Activated CD8-positive, alpha-beta memory T cell treated with anti-CD3 and anti-CD28 coated beads for 48 hours (primary cell): ENCODE measurements at places on chromosomes 1 and 21.

DNA sequence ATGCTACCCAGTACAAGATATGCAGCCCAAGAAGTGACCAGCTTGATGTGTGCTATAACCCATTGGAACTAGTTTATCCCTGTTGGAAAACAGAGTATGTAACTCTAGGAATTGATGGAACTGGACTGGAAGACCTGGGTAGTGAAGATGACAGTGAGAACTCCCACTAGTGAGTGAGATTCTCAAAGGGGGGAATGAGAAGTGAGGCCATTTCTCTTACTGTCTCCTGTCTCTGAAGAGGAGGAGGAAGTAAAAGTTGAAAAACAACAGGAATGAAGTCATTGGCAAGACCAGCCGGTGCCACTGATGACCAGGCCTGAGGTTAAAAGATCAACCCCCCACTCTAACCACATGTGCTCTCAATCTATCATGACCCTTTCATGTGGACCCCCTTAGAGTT, 20.9 kb downstream of the PLA2G2F start:
- DNase-seq: no peak

GRCh38 chr1:39957299-39958015, 2.5 kb downstream of the MFSD2A start:
- DNase-seq: no peak

GRCh38 chr1:97271916-97272788, 550.6 kb downstream of the PTBP2 start:
- DNase-seq: no peak

- no peak for DNase-seq
Measured at GRCh38 chr1:110533230-110533629, 14.3 kb upstream of the KCNA10 start.

- DNase-seq: no peak
Measured at GRCh38 chr1:6037338-6037762, 8.3 kb upstream of the KCNAB2 start.

DNA sequence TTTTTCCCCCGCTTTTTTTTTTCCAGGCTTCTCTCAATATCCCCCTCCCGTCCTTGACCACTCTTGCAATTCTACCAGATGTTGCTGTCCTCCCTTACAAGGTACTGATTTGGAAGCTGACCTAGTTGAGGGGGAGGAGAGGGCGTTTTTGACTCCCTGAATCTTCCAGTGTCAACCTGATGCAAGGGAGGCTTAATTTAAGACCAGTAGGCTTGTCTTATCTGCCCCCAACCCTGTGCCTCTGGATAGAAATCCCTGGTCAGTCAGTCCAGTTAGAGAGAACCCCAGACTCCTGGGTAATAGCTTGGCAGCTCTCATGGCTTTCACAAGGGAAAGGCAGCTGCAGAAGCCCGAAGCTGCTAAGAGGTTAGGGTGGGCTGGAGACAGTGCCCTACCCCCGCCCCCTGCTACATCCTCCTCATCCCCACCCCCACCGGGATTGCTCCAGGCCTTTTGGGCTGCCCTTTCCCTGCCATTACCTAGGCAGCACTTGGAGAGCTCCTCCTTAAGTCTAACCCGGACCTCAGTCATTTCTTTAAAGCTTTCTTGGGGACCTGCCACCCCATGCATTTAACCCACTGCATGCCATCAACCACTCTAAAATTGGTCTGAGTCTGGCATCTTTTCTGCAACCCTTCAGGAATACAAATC, 3.6 kb downstream of the ACKR1 start:
- DNase-seq: no peak

- no peak for DNase-seq
Measured at GRCh38 chr1:28173980-28174297, 2.6 kb downstream of the PTAFR start.

GRCh38 chr21:39947031-39947430, 79.8 kb downstream of the PCP4 start:
- no peak for DNase-seq

- DNase-seq: no peak
Measured at GRCh38 chr1:106178791-106179190, 877.7 kb upstream of the PRMT6 start.

DNA sequence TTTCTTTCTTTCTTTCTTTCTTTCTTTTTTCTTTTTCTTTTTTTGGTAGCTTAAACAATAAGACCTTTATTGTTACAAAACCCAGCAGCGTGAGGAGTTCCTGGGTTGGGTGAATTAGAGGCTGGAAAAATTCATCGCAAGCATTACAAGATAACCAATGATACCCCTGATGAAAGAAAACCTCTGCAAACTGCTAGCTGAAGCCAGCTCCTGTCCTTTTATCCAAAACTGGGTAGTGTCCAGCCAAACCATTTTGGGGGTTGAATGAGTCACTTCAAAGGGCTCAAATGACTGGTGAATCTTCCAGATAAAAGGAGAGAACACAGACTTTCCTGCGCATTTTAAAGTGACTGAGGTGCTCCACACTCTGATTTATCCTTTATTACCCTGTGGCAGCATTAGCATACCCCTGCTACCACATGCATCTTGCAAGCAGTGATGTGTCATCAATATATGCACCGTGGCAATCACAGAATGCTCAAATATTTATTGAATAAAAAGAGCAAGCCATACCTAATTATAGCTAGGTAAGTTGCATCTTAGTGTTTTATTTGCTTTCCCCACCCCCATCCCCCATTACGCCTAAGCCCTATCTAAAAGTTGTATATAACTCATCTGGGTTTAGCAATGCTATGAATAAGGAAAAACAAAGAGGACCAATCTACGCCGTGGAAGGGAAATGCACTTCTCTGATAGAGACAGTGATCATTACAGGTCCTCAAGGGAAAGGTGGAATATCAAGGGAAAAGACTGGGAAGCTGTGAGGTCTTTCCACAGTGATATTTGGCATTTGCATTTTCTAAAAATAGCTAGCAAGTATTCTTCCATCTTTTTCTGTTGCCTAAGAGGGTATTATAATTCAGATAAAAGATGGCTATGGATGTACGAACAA, 32.4 kb upstream of the CEP350 start:
- DNase-seq: no peak

GRCh38 chr1:206714331-206715058, 29.8 kb downstream of the MAPKAPK2 start:
- no peak for DNase-seq

DNA sequence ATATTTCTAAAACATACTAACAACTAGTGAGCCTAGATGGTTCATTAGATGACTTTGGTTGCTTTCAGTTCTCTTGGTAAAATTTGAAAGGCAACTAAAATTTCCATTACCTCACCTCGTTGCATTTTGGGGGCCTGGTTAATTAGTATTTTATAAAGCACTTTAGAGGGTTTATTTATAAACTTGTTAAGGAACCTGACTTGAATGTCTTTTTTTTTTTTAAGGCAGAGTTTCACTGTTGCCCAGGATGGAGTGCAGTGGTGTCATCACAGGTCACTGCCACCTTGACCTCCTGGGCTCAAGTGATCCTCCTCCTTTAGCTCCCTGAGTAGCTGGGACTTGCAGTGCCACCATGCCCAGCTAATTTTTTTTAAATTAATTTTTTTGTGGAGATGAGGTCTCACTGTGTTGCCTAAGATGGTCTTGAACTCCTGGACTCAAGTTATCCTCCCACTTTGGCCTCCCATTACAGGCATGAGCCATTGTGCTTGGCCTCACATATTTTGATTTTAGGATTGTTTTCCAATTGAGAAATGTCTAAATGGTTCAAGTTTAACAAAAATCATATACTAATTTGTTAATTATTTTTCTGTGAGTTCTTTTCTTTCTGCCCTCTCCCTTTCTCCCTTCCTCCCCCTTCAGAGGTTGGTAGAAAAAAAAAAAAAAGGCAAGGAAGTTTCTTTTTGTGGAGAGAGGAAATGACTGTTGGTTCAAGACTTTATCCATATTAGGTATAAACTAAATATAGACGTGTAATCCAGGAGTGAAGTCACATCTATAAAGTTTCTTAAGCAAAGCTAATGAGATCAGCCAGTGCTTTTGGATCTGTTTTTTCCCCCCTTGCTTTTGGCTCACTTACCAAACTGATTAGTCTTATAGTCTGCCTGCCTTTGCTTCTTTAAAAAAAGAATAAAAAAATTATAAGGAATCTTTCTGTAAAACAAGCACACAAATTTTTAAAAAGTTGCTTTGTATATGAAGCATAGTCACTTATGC, 24.7 kb downstream of the CLIC4 start:
- DNase-seq: no peak

GRCh38 chr1:54601730-54602129, 21.6 kb downstream of the FAM151A start:
- no peak for DNase-seq

DNA sequence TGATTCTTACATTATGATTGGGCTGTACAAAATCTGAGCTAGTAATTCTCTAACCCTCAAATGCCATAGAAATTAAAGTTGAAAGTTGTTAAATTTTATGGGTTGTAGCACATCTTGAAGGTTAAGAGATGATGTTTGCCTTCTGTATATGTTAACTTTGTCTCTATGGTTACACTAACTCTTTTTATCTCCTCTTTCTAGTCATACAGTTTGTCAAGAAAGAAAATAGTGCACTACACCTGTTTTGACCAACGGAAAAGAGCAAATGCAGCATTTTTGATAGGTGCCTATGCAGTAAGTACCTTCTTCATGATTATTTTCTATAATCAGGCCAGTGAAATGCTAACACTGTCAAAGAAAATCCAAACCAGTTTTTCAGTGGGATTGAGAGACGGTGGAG, 38.2 kb downstream of the CDC14A start:
- DNase-seq: no peak

- DNase-seq: no peak
Measured at GRCh38 chr21:35342440-35342839, 293.3 kb upstream of the RUNX1 start.

DNA sequence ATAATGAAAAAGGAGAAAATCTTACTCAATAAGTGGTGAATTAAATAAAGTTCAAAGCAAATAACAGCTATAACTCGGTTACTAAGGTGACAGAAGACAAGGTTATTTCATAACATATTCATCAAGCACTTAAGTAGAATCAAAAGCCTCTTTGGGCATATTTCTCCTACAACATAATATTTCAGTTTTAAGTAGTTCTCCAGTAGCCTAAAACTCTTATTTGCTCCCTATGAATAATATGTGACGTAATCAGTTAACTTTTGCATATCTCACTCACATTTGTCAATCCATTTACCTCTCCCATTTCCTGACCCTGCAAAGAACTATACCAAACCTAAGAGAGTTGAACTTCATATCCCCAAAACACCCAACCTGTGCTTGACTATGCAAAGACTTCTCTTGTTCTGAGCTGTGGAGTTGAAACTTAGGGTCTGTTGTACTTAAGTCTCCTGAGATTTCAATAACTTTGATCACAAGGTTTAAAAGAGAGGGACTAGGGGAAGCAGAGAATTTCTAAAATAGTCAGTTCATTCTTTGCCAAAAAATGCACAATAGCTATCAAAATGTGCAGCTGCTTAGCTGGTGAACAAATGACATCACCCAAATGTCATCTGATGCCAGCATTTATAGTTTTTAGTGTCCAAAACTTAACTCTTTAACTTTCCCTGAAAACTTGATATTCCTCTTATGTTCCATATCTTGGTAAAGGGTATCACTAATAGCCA, 37.2 kb downstream of the TTLL7 start:
- no peak for DNase-seq

DNA sequence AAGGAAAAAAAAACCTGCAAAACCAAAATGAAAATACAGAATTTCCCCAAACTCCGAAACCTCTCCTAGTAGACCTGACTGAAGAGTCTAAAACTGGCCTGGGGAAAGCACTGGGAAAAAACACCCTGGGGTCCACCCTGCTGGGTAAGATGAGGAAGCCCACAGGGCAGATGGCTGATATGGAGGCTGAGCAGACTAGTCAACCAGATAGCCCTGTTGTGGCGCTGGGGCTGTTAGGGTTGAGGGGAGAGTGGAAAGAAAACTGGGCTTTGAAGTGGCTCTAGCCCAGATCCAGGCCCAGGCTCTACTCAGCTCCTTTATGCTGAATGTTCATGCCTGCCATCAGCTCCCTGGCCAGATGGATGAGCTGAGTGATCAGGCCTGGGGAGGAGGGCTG, 6.8 kb upstream of the SLAMF1 start:
- DNase-seq: no peak

GRCh38 chr1:205592443-205593003, 39.3 kb downstream of the ELK4 start:
- DNase-seq: no peak

DNA sequence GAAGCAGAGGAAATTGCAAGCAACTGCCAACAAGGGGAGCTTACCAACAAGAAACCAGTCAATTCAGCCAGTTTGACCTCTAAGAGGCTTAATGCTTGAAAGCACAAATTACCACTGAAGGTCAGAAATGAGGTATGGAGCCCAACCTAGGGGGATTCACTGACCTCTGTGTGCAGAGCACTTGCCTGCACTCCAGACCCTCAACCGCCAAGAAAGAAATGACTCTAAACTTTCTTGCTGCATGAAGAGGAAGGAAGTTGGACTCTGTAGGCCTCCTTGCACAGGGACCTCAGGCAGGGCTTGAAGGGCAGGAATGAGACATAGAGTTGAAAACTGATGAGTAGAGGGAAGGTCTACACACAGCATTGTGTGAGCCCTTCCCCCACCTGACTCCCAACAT, 10.0 kb downstream of the ARMH1 start:
- no peak for DNase-seq

GRCh38 chr1:155396874-155397476, 76.3 kb downstream of the RUSC1 start:
- no peak for DNase-seq

DNA sequence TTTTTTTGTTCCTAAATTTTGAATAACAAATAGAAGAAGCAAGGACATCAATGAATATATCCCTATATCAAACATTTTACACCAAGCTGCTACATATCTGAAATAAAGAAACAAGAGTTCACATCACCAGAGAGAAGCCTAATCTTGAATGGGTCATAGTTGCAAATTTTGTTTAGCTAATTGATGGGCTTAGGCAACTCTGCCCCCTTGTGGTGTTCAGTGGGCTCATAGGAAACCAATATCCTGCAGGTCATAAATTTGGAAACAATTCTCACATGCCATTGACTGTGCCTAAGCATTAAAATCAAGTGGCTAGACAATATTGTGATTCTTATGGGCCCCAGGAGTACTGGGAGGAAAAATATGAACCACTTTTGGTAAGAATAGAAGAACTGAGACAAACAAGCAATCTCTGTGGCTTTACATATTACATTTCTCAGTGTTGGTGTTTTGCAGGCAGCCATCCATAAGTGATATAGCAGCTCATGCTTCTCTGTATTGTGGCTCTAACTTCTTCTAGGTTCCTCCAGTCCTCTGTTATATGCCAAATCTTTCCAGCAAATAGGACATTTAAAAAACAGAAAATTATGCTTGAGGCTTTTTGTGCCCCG, 1262.8 kb upstream of the PRMT6 start:
- no peak for DNase-seq

- no peak for DNase-seq
Measured at GRCh38 chr1:154864189-154864975, 5.7 kb downstream of the KCNN3 start.
